ENCODE measurements at places on chromosomes 6 and 20.
A peak's percentile ranks its signal among the peaks of the same experiment; 100 is the strongest.

GRCh38 chr6:106117579-106117978, 31.4 kb downstream of the PRDM1 start:
- no peak for DNase-seq

GRCh38 chr6:107458672-107459282, 587 bp downstream of the PDSS2 start:
- DNase-seq = peak; percentile 22

DNA sequence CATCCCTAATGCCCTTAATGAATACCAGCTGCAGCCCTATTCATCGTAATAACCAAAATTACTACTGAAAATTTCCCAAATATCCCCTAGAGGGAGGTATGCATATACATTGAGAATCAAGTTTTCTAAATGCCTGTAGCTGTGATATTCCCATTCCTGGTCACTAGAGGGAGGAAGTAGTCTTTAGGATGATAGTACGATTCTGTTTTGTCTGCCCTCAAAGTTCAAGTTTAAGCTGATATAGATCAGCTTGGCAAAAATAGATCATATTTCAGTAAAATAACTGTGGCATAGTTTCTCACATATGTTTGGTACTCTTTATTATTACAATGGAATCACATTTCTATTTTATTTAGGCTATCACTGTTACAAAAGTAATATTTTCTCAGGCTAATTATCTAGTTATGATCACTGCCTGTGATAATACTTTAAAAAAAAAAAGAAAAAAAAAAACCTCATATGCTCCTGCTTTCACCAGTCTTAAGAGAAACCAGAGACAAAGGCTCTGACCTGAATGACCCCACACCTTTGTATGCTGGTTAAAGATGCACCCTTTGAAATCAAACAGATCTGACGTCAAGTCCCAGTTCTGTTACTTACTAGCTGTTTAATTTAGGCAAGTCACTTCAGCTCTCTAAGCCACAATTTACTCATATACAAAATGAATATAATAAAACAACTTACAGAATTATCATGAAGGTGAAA, 11.0 kb downstream of the TSPYL1 start:
- DNase-seq = peak; percentile 86

GRCh38 chr6:148884461-148884860, 137.6 kb downstream of the UST start:
- DNase-seq = no peak

DNA sequence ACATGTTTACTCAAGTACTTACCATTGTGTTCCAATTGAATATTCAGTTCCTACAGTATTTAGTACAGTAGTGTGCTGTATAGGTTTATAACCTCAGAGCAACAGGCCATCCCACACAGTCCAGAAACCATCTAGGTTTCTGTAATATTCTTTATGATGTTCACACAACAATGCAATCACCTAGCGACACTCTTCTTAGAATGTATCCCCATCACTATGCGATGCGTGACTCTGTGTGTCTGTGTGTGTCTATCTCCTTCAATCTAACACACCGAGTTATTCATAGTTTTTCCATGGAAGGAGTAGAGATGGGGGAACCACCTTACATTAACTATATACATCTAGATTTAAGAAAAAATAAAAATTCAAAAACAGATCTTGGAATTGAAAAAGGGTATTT, 161.7 kb downstream of the INSM1 start:
- DNase-seq = no peak

- peak; percentile 80 for DNase-seq
Observed at GRCh38 chr6:155126727-155127439, 131.8 kb downstream of the TIAM2 start.

DNA sequence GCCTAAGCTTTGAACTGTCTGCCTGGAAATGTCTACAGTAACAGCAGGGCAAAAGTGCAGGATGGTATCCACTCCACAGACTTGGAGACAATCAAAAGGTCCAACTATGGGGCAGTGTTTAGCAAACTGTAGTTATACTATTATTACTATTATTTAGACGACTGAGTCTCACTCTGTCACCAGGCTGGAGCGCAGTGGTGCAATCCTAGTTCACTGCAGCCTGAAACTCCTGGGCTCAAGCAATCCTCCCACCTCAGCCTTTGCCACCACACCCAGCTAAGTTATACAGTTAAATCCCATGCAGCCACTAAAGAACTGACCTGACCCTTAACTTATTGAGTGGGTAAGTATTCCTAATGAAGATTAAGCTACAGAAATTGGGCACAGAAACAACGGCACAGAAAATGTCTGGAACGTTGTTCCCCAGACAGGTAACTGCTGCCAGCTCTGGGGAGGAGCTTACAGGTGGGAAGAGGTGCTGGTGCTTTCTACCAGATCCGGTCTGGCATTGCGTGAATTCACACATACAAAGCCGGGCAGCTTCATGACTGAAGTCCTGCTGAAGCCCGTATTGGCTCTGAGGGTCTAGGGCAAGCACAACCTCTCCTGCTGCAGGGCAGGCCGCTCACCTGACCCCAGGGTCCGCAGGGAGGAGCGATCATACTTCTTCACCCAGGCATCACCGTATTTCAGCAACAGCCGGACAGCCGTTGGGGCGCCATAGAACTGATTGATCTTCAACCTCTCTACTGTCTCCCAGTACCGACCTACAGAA, 27.0 kb upstream of the APMAP start:
- DNase-seq = no peak

- DNase-seq = peak; percentile 37
Observed at GRCh38 chr6:143097224-143097795, 36.6 kb downstream of the AIG1 start.

- DNase-seq = no peak
Observed at GRCh38 chr20:48210111-48211027, 425.1 kb upstream of the SULF2 start.

DNA sequence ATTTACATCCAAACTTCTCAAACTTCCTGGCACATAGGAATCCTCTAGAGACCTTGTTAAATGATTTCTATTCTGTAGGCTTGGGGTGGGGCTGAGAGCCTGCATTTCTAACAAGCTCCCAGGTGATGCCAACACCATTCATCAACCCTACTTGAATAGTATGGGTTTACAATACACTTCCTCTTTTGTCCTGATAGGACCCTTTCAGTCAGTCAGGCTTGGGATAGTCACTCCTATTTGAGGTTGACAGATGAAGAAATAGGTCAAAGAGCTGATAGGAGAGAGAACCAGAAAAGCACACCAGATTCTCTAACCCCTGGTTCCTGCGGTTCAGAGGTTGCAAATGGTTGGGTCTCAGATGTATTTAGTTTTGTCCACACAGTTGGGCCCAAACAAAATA, 273.4 kb downstream of the TSHZ2 start:
- no peak for DNase-seq

GRCh38 chr6:166786704-166787293, 159.7 kb upstream of the RPS6KA2 start:
- peak; percentile 65 for DNase-seq

DNA sequence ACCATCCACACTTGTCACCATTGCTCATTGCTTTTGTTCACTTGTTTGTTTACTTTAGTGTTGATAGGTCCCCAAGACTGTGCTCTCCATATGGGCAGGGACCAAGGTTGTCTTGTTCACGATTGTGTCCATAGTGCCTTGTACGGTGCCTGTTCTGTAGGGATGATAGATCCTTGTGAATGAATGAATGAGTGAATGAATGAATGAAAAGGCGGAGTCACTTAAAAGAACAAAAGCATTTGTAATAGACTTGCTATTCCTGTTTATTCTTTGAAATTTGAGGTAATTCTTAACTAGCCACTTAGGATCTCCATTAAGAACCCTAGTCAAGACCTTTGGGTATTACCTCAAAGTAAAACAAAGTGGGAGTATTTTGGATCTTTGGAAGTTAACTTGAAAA, 47.0 kb downstream of the UTRN start:
- DNase-seq = no peak

- peak; percentile 10 for DNase-seq
Observed at GRCh38 chr6:147905711-147906110, 397.2 kb downstream of the SAMD5 start.
